T follicular helper cell (primary cell): ENCODE measurements at places on chromosomes 13 and 19.

- DNase-seq, result no peak
These were observed 9.6 kb downstream of the DDA1 start for GRCh38 chr19:17318966-17319365.

GRCh38 chr13:49367640-49368422 lies 76.0 kb downstream of the CAB39L start:
- DNase-seq, result no peak

- no peak for DNase-seq
These were observed 45.9 kb upstream of the C19orf12 start for GRCh38 chr19:29760752-29761502.

- no peak for DNase-seq
These were observed 1.5 kb downstream of the TTC9B start for GRCh38 chr19:40216777-40217026.

GRCh38 chr19:52138278-52138982 lies 1.3 kb downstream of the ZNF616 start:
- no peak for DNase-seq

GRCh38 chr13:62512194-62513141 lies 1096.8 kb upstream of the PCDH20 start:
- DNase-seq, result no peak

DNA sequence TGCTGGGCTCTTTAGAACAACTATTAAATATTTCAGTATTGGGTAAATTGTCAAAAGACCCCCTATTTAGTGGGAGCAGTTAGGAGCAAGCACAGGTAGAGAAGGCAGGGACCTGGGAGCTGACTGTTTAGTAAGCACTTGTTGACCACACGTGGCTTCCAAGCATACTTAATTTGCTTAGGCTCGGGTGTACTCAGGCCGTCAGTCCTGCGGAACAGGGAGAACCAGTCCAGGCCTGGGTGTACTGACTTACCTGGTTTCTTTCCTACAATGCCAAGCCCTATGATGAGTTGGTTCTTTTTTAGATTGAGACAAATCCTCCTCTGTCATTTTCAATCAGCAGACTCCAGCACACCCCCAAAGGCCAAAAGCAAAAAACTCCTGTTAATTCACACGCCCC lies 90.0 kb downstream of the WDFY2 start:
- no peak for DNase-seq

- no peak for DNase-seq
These were observed 18.4 kb upstream of the FEM1A start for GRCh38 chr19:4773047-4773640.

DNA sequence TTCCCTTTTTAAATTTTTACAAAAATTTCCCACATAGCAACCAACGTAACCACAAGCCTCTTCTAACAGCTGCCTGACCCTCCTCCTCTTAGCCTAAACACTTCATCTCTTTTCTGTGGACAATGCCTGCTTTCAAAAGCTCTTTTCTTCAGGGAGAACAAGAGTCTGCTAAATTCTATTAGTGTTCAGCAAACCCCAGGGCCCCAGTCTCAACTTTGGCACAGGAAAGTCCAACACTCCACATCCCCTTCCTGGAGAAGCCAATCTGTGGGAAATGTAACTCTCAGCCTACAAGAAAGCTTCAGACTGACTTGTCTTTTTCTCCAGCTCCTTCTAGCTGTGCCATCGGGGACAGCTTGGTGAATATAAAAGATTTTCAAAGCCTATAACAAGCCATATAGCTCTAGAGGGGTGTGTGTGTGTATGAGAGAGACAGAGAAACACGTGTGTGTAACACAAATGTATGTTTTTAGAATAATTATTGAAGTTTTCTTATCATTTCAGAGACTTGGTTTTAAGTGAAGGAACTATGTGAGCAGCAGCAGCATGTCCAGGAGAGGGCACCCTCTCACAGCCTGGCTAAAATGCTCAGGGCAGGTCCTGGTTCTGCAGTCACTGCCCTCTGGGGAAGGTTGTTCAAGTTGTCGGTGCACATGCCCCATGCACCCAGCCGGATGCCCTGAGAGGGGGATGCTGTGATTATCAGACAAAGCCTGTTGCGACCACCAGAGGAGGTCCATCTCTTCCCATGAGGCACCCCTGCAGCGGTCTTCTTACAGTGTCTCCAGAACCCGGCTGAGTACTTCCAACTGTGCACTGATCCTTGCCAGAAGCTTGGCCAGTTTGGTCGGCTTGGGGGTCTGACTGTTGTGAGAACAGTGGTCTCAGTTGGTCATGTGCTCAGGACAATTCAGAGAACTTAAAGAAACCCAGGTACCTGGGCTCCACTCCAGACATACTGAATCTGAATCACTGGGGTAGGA lies 34.4 kb downstream of the CCDC70 start:
- peak; percentile 20 for DNase-seq

- no peak for DNase-seq
These were observed 18.5 kb upstream of the STARD13 start for GRCh38 chr13:33303855-33304597.

GRCh38 chr19:925087-925525 lies 729 bp upstream of the ARID3A start:
- DNase-seq, result no peak

DNA sequence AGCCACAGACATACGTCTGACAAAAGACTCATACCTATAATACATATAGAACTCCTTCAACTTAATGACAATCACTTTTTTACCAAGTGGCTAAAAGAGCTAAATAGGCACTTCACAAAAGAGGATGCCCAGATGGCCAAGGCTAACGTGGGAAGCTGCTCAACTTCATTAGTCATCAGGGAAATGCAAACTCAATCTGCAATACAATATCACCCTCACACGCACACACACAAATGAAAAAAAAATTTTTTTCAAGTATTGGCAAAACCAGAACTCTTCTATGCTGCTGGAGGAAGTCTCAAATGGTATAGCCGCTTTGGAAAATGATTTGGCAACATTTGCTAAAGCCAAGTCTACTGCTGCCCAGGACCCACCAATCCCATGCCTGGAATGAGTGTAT lies 14.6 kb upstream of the DNMT1 start:
- DNase-seq, result no peak

- DNase-seq, result no peak
These were observed 11.0 kb downstream of the CYTH2 start for GRCh38 chr19:48480183-48480557.

GRCh38 chr13:93226623-93227279 lies at the start of gene GPC6:
GPC6 (plus strand) TSS chr13:93226807.
- no peak for DNase-seq

DNA sequence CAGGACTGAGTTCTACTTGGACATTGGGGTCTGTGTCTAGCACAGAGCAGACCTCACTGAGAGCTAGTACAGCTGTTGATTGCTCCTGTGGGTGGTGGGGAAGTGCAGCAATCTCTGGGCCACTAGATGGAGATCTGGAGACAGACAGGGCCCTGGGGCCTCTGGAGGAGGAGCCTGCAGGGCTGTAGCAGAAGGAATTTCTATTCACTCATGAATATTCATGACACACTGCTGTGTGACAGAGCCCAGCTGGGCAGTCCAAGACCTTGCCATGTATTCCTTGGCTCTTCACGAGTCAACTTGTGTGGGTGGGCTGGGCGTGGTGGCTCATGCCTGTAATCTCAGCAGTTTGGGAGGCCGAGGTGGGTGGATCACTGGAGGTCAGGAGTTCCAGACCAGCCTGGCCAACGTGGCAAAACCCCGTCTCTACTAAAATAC lies 37.5 kb downstream of the SUGP2 start:
- no peak for DNase-seq

- DNase-seq, result peak; percentile 16
These were observed 44.5 kb downstream of the RFX2 start for GRCh38 chr19:6065685-6066374.

- DNase-seq, result no peak
These were observed 366.2 kb downstream of the DNAJC15 start for GRCh38 chr13:43389573-43389972.

- no peak for DNase-seq
These were observed 24.6 kb upstream of the F7 start for GRCh38 chr13:113080901-113081521.

DNA sequence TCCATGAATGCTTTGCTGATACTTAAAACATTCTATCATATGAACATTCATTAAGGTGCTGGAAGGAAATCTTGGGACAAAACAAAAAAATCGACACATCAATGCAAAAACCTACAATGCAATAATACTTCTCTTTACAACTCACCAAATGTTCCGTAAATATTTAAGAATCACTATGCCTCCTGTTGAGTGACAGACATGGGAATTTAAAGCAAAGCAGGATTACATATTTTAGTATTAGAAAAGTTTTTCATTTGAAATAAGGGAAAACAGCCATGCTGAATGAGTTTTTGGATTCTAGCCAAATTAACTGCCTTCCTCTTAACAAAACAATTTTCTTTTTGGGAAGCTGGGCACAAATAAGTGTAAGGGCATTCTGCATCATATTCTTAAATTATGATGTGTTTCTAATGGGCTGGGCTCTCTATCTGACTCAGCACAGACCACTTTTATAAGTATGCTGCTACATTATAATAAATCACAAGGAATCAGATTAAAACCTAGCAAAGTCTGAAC lies 93.7 kb downstream of the RBM26 start:
- no peak for DNase-seq

- DNase-seq, result no peak
These were observed 131.2 kb downstream of the IRS2 start for GRCh38 chr13:109655206-109655600.

- DNase-seq, result no peak
These were observed 86.5 kb downstream of the RFC3 start for GRCh38 chr13:33904431-33904830.

GRCh38 chr19:31819837-31820236 lies 470.6 kb upstream of the TSHZ3 start:
- DNase-seq, result no peak
